GM13977 (cell line): ENCODE measurements at places on chromosomes 5 and 9.

- DNase-seq: no peak
Measured at GRCh38 chr9:114430457-114430856, 42.7 kb upstream of the AKNA start.

- no peak for DNase-seq
Measured at GRCh38 chr9:86830356-86830755, 117.0 kb downstream of the GAS1 start.

DNA sequence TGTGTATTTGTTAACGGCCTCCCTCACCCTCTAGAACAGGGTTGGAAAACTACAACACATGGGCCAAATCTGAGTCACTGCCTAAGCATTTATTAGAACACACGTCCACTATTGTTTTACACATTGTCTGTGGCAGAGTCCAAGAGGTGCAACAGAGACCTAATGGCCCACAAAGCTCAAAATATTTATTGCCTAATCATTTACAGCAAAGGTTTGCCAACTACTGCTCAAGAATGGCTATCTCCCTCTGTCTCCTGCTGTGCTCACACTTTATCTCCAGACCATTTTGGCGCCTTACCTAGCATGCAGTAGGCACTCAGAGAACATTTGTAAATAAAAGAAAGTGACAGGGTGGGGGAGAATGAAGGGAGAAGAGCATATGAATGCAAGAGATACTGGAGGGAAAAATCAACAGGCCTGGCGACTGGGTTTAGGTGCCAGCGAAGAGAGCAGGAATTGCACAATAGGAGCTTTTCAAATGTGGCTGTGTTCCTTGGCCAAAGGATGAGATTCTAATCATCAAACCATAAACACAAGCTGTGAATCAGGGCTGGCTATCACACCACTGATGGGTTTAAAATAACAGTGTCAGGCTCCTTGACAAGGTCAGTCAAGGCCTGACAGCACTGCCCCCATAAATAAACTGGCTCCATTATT, 80.3 kb downstream of the EPB41L4A start:
- DNase-seq: no peak

DNA sequence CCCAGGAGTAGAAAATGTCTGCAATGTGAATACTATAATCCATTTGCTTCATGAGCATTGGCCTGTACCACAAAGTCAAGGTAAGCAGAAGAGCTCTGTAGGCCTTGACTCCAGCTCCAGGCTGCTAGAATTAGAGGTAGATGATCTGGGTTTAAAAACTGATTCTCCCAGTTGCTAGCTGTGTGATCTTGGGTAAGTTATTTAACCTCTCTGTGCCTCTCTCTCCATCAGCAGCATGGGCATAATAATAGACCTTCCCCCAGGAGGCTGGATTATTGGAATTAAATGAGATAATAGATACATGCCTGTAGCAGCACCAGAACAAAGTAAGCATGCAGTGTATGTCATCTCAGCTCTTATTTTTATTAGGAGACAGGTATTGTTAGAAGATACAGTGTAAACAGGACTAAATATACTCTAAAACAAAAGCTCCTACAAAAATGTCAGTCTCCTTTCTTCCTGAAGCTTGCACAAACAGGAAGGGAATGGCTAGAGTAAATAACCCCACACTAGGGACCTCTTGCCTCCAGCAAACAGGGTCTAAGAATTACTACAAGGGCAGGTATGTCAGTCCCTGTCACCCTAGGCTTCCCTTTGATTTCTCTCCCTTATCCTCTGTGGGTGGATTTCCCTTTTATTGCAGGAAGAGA, 57.5 kb downstream of the PSAT1 start:
- DNase-seq: no peak

DNA sequence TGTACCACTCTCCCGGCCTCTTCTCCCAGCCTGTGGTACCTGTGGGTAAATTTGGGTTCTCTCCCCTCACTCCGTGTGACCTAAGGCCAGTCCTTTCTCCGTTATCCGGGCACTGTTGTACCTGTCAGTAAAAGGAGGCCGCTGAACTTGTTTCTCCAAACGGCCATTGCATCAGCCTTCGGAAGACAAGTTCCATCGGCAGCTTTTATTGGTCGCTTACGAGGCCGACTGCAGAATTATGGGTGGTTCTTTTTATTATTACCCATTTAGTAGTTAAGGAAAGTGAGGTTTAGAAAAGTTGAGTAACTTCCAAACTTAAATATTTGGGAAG, 558 bp downstream of the GRPEL2 start:
- no peak for DNase-seq

- no peak for DNase-seq
Measured at GRCh38 chr5:172533058-172533398, 78.7 kb upstream of the SH3PXD2B start.

- no peak for DNase-seq
Measured at GRCh38 chr9:82745919-82746318, 317.0 kb downstream of the RASEF start.
